ENCODE measurements at places on chromosomes 6 and 20. TPM values are rescaled to one million over a fixed set of nuclear protein-coding genes. Genes with fewer than 3 reads are reported as not detected.

Gene SLC9A8
- total RNA-seq, result 9.9 TPM

Gene HMGCLL1
- total RNA-seq, result 0.18 TPM

Gene PLEKHG1
- 0.71 TPM for total RNA-seq

Gene COL9A3
- total RNA-seq, result 0.54 TPM

Gene CEP250
- 28.1 TPM for total RNA-seq

Gene TOX2
- 10.4 TPM for total RNA-seq

Gene BCAS1
- 0.69 TPM for total RNA-seq

Gene DOP1A
- total RNA-seq, result 2.6 TPM

Gene DZANK1
- 2.0 TPM for total RNA-seq

All from A549 treated with dexamethasone at 1 μM for 4 hours (cell line).